ENCODE measurements at places on chromosomes 16 and 17.

GRCh38 chr16:30112197-30113030 is 923 bp downstream of the GDPD3 start:
- peak; percentile 71 for DNase-seq

DNA sequence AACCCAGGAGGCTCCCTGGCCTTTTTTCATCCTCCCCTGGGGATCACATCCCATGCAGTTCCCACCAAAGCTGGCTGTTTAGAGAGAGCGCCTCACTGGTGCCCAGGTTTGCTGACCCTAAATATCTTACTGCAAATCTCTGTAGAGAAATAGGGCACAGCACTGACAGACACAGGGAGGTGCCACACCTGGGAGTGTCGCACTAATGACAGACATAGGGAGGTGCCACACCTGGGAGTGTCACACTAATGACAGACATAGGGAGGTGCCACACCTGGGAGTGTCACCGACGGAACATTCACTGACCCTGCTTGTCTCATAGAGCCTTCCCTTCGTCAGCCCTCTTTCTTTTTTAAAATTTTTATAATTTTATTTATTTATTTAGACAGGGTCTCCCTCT is 25.6 kb downstream of the UNK start:
- DNase-seq, result no peak

GRCh38 chr17:4892499-4893221 is 6.7 kb upstream of the C17orf107 start:
- no peak for DNase-seq

- no peak for DNase-seq
Observed at GRCh38 chr16:14236401-14236800, 165.3 kb downstream of the MRTFB start.

- DNase-seq, result no peak
Observed at GRCh38 chr17:46035112-46035818, 36.2 kb downstream of the STH start.

DNA sequence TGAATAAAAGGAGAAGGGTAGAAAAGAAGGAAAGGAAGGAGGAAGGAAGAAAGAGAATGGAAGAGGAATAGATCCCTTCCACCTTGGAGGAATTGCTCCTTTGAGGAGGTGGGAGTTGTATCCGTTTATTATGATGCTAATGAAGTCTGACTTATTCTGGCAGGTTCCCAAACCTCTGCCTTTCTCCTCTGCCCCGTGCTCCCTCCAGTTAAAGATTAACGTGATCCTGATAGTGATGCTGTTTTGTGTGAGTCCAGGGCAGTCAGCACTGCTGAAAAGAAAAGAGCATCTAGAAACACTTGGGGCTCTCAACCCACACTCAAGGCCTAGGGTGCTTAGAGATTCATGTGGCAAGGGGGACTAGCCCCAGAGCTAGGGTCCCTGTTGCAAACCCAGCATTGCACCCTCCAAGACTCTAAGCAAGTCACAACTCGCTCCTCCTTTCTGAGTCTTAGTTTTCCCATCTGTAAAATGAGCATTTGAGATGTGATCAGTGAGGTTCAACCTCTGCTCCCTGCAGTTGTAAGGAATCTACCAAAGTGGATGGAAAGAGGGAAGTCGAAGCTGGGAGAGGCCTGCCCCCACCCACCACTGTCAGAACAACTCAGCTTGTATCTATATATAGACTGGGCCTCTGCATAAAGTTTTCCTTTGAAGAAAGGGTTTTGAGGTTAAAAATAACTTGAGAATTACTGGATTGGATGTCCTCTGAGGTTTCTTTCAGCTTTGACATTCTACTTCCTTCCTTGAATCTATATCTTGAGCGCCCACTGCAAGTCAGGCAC is 46.9 kb upstream of the TMEM132E start:
- no peak for DNase-seq

DNA sequence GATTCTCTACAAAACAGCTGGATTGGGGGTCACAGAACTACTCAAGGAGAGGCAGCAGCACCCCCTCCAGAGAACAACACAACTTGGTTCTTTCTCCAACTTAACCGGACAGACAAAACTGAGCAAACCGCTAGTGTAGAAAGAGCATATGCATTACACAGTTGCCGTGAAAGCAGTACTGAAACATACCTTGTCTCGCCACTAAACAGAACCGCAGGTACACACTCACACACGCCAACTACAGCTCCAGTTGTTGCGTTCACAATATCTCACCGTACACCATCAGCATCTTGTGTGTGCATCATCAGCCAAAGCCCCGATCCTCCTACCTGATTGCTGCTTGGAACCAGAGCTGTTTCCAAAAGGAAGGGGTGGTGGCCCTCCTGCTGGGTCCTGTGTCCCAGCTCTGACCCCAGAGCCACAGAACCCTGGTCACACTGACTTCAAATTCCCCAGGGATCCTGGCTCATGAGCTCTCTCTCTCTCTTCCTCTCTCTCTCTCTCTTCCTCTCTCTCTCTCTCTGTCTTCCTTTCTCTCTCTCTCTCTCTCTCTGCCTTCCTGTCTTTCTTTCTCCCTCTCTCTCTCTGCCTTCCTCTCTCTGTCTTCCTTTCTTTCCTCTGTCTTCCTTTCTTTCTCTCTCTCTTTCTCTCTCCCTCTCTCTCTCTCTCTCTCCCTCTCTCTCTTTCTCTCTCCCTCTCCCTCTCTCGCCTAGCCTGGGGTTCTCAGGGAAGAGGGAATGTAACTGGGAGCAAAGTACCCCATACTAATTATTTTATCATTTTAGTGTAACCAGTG is 8.4 kb downstream of the PIMREG start:
- no peak for DNase-seq

- no peak for DNase-seq
Observed at GRCh38 chr16:65333283-65333682, 211.4 kb upstream of the CDH11 start.

DNA sequence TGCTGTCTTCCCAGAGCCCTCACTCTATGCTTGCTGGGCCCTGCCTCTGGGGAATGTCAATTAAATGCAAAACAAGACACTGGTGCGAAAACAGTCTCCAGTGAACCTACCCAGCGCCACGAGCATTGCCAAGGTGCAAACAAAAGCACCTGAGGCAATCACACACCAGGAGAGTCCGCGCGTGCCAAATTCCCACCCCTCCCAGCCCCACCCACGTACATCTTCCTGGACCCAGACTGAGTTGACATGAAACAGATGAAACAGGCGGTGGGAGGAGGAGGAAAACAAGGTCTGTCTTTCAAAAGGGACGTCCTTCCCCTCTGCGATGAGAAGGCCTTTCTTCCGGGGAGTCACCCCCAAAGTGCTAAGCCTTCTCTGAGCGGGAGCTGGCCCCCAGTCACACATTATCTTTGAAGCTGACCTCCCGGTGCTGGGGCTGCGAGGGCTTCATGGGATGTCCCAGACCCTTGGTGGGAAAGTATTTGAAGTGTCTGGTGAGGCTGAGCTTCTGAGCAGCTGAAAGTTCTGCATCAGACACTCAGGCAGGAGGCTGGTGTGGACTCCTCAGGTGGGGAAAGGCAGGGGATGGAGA is 200.4 kb downstream of the AXIN2 start:
- DNase-seq, result no peak

DNA sequence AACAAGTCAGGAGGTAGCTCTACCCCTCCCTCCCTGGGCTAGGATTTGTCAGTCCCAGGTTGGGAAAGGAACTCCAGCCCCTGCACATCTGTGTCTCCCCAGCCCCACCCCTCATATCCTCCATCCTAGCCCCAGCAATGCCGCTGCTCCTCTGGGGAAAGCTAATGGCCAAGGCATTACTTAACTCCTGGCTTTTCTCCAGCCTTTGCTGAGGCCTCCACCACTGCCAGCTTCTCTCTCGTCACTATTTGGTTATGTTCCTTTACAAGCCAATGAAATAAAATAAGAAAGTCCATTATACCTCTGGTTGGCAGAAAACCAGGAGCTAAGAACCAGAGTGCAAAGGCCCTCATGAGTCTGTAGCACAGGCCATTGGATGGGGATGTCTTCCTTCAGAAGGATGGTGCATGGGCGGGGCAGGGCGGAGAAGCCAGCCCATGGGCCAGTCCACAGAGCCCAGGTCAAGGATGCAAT is 171.0 kb downstream of the CCDC182 start:
- no peak for DNase-seq

DNA sequence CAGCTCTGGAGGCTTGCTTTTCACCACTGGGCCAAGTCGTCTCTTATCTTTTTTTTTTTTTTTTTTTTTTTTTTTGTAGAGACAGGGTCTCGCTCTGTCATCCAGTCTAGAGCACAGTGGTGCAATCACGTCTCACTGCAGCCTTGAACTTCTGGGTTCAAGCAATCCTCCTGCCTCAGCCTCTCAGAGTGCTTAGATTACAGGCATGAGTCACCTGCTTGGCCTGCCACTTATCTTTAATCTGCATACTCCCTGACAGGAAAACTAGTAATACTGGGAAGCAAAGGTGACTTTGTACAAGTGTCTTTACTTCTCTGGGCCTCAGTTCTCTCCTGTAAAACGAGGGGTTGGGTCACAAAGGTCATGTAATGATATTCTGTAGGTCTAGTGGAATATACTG is 15.0 kb downstream of the NTN1 start:
- DNase-seq, result no peak

DNA sequence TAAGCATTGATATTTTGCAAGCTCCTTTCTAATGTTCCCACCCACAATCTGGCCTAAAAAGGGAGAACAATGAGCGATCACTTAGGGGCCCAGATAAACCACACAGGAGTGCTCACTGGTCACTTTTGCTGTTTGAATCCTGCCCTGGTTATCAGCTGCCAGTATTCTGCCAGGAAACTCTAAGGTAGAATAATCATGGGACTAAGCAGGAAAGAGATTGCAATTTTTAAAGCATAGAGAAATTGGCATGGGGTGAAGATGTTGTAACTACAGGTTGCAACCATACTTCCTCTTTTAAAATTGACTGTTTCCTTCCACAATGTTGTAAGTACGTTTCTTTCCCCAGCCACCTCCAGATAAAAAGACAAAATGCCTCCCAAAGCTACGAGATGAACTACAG is 251.2 kb upstream of the CDH11 start:
- DNase-seq, result no peak
